ENCODE measurements at places on chromosomes 16 and 17. TPM values are rescaled to one million over a fixed set of nuclear protein-coding genes. Genes with fewer than 3 reads are reported as not detected.

DNA sequence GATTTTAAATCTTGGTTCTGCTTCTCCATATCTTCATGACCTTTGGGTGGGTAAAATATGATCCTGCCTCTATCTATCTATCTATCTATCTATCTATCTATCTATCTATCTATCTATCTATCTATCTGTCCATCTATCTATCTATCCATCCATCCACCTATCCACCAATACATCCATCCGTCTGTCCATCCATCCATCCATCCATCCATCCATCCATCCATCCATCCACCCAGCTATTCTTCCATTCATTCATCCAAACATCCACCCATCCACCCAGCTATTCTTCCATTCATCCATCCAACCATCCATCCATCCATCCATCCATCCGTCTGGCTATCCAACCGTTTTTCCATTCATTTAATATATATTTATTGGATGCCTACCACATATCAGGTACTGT lies 11.5 kb downstream of the PRKCB start:
- no peak for DNase-seq

- DNase-seq = peak; percentile 50
Measured at GRCh38 chr16:61042737-61043136, 993.5 kb downstream of the CDH8 start.

GRCh38 chr16:85417156-85417860 lies 195.8 kb upstream of the GSE1 start:
- DNase-seq = no peak

GRCh38 chr16:2009791-2010510 lies at the start of gene ZNF598:
Gene ZNF598, minus strand, starts transcription at chr16:2009821.
- peak; percentile 93 for DNase-seq

GRCh38 chr16:83956336-83957289 lies 3.6 kb downstream of the OSGIN1 start:
- peak; percentile 82 for DNase-seq

- no peak for DNase-seq
Measured at GRCh38 chr17:78617511-78618061, 40.4 kb upstream of the DNAH17 start.

GRCh38 chr17:40373999-40374398 lies 9.5 kb upstream of the GJD3 start:
- DNase-seq = no peak

DNA sequence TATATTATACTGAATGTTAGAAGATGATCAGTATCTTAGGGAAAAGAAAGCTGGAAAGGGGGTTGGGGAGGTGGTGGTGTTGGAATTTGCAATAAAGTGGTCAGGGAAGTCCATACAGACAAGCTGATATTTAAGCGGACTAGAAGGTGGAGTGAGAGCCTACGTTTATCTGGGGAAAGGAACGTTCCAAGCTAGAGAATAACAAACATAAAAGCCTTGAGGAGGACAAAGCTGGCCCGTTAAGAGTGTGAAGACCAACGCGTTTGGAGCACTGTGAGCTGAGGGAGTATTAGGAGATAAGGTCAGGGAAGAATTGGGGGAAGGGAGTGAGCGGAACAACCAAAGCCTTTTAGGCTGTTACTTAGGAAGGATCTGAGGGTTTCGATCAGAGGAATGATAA lies 1.4 kb downstream of the DDX42 start:
- DNase-seq = no peak

DNA sequence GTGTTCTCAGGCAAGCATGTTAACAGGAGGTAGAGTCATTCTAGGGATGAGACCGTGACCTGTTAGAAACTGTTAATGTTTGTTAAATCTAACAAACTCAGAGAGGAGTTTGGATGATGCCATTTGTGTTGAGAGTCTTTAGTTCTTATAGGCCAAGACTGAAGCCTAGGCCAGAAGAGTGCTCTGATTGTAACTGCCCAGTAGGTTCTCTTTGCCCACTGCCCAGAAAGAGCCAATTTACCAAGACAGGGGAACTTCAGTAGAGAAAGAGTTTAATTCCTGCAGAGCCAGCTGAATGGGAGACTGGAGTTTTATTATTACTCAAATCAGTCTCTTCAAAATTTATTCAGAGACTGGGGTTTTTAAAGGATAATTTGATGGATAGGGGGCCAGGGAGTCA lies 42.5 kb downstream of the ARHGAP44 start:
- DNase-seq = no peak

DNA sequence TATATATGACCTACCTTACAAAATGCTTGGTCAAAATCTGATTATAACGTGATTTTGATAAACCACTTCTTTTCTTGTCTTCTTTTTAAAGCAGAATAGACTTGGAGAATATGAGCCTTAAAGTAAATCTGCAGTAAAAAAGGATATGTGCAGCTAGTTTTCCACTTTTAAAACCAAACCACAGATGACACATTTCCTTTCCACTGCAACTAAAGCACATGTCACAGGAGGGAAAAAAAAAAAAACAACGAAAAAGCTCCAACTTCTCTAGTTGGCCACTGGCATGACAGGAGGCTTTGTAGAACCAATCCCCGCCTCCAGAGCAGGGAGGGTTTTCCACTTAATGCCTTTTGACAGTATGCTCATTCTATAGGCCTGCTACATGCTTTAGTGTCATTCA lies at the start of gene EVI2A:
Gene EVI2A (minus strand): TSS at position 142 of the 400 bp plus-strand sequence. CDS start 2,609 bp downstream, outside the sequence.
- DNase-seq = peak; percentile 57

Gene SLC5A10
- not detected for total RNA-seq

Gene ZNF594
- 20.7 TPM for total RNA-seq
